ENCODE measurements at places on chromosomes 11 and 22.

GRCh38 chr11:45108070-45109064, 38.1 kb upstream of the PRDM11 start:
- H3K36me3 ChIP-seq: no peaks in the 10 kb centered on the region
- H3K4me3 ChIP-seq: no peak overlapping the region
- H3K27me3 ChIP-seq: peaks cover 11% of the 10 kb centered on the region
- H3K27ac ChIP-seq: no peak overlapping the region

GRCh38 chr11:14329702-14330101, 29.3 kb downstream of the RRAS2 start:
- H3K27ac ChIP-seq: no peak overlapping the region
- H3K27me3 ChIP-seq: no peaks in the 10 kb centered on the region
- H3K36me3 ChIP-seq: no peaks in the 10 kb centered on the region
- no peak for DNase-seq

- peaks cover 33% of the 10 kb centered on the region for H3K4me1 ChIP-seq
- H3K4me3 ChIP-seq: peak overlapping the region; percentile 65
- DNase-seq: no peak
Observed at GRCh38 chr22:36237462-36238372, 1.6 kb downstream of the APOL2 start.

DNA sequence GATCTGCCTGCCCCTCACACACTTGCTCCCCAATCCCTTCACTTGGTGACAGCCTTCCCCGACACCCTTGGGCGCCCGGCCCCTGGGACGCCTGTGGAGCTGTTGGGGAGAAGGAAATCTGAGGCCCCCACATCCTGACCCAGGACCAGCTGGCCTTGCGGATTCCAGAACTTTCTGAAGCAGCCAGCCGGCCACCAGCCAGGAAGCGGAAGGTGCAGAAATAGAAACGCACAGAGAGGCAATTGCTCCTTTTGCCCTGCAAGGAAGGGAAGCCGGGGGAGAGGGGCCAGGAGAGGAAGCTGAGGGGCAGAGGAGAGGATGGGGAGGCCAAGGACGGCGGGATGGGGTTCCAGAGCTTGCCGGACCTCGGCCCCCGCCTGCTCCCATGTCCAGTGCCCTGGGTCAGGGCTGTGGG, 66.7 kb upstream of the LINC01488 start:
- H3K36me3 ChIP-seq: no peaks in the 10 kb centered on the region
- H3K27me3 ChIP-seq: no peaks in the 10 kb centered on the region
- no peak overlapping the region for H3K4me3 ChIP-seq
- no peak overlapping the region for H3K27ac ChIP-seq
- no peak for DNase-seq
- H3K4me1 ChIP-seq: no peaks in the 10 kb centered on the region

Measured in left lung (tissue), 14 donors.